ENCODE measurements at places on chromosomes 1 and 21.

- DNase-seq: no peak
Observed at GRCh38 chr1:170265234-170265633, 119.5 kb downstream of the NTMT2 start.

DNA sequence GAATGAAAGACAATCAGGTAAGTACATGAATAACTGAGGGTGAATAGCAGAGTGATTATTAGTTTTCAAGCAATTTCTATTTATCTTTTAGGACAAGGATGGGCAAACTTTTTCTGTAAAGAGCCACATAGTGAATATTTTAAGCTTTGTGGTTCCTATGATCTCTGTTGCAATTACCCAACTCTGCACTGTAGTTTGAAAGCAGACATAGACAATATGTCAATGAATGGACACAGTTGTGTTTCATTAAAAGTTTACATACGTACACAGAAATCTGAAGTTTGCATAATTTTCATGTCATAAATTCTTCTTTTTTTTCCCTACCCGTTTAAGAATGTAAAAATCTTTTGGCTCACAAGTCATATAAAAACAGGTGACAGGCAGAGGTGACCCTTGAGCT is 71.4 kb downstream of the ZNF281 start:
- DNase-seq: no peak

GRCh38 chr1:81811757-81812371 is 11.1 kb downstream of the ADGRL2 start:
- DNase-seq: no peak

DNA sequence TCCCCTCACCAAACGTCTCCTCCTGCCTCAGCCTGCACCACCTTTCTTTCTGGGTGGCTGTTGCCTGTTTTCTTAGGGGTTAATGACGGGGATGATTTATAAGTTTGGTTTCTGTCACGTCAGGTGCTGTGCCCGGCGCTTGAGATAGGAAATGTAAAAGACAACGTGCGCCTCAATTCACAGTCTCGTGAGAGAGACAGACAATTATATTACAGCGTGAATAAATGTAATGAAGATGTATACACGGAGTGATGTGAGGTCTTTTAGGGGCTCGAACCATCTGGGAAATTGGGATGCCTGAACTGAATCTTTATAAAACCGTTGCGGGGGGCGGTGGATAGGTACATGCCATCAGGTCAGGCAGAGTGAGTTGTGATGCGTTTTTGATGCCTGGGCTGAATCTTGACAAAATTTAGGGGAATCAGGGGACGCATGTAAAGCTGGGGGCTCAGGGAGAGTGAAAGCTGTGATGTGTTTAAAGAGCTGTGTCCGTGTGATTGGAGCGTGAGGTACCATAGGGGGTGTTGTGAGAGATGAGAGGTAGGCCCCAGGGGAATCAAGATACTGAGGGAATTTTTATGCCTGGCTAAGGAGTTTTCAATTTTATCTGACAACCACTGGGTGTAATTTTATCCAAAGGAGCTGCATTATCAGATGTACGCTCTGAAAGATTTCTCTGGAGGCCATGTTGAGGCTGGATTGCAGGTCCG is 831 bp downstream of the TIPRL start:
- no peak for DNase-seq

- no peak for DNase-seq
Observed at GRCh38 chr1:18667333-18667732, 36.7 kb downstream of the PAX7 start.

GRCh38 chr21:26966649-26967061 is 233 bp downstream of the ADAMTS5 start:
- no peak for DNase-seq

- DNase-seq: no peak
Observed at GRCh38 chr1:20634065-20634593, 871 bp downstream of the PINK1 start.

GRCh38 chr1:150179867-150180266 is 30.2 kb downstream of the PLEKHO1 start:
- DNase-seq: no peak

DNA sequence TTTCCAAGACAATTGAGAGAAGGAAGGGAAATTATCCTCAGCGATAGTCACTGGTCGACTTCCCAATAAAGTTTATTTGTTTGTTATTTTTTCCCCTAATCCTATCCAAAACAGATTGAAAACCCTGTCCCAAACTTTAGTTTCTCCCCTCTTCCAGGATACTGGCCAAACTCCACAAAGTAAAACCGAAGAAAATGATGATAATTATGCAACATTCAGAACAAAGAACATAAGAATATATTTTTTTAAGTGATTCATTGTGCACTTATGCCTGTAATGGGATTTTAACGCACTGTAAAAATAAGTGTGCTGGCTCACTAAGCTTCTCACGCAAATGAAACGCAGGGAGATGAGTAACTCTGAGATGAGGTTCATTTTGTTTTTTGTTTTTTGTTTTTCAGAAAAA is 6.0 kb downstream of the GLIS1 start:
- DNase-seq: no peak

- DNase-seq: no peak
Observed at GRCh38 chr1:198598796-198599321, 40.0 kb upstream of the PTPRC start.

GRCh38 chr1:160219062-160219929 is 14.1 kb downstream of the PEA15 start:
- DNase-seq: no peak

- DNase-seq: no peak
Observed at GRCh38 chr1:64553285-64553684, 83.4 kb downstream of the CACHD1 start.

DNA sequence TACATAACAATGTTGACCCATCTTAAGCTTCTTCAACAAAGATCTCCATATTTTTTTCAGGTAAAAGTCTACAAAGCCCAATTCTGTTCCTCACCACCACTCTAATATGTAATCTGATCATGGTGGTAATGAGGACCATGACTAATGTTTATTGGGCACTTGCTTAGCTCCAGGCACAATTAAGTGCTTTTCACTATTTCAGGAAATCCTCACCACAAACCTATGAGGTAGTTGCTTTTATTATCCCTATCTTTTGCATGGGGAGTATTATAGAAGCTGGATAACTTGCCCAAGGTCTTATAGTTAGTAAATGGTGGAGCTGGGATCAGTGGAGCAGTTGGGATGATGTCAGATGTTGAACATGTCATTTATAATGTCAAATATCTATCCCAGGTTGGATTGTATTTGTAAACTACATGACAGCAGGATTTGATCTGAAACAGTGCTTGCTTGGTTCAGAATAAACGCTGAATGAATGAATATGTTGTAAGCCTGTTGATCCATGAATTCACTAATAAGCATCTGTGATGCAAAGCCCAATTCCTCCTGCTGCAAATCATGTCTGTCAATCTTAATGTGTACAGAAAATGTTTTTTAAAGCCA is 283.3 kb upstream of the ST6GALNAC5 start:
- no peak for DNase-seq

GRCh38 chr1:74824497-74825107 is 91.7 kb downstream of the TYW3 start:
- DNase-seq: no peak

- no peak for DNase-seq
Observed at GRCh38 chr1:53296117-53296749, 31.6 kb downstream of the LRP8 start.

DNA sequence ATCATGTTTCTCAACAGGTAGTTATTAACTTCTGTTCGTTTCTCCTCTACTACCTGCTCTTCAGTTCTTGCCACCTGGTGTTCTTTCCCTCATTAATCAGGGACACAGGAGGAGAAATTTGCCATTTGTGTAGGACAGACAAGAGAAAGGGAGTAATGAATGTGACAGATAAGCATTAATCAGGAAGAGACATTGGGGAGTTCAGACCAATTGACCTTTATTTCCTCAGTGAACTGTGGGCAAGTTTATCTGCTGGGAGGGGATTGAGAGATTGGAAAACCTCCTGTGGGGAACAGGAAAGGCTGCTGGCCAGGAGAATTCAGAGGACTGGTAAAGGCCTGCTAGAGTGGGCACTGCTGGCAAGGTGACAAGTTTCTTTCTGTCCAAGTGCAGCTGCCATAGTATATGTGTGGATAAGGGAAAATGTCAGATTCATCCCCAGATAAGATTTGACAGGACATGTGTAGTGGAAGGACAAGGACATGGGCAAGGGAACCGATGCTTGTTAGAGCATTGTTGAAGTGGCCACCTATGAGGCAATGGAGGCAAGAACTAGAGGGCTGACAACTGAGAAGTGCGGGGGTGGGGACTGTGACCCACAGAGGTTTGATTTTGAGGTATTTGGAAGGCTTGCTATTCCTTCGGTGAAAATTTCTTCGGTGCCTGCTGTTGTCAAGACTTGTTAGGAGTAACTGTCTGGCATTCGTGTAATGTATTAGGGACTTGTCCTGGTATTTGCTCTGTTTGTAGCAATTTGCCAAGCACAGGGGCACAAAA is 12.6 kb downstream of the SZT2 start:
- DNase-seq: no peak

DNA sequence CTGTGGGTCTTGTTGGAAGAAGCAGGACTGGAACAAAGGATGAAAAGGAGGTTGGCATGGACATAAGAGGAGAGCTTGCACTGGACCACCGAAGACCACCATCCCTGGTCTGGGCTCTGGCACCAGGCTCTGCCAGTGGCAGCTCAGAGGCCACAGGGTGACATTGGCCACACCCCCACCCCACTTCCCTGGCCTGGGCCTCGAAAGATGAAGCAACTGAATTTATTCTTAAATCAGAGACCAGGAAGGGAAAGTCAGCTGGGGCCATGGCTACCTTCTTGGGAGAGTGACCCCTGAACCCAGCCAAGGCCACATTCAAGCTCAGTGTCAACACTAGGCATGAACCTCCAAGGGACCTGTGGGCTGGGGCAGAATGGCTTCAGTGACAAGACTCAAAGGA is 4.0 kb downstream of the KLHDC7A start:
- no peak for DNase-seq

- DNase-seq: no peak
Observed at GRCh38 chr1:61089338-61089737, 7.0 kb downstream of the NFIA start.

GRCh38 chr1:156781585-156782186 is 14.4 kb downstream of the PRCC start:
- no peak for DNase-seq

- DNase-seq: no peak
Observed at GRCh38 chr1:1758692-1759455, 19.4 kb downstream of the NADK start.

DNA sequence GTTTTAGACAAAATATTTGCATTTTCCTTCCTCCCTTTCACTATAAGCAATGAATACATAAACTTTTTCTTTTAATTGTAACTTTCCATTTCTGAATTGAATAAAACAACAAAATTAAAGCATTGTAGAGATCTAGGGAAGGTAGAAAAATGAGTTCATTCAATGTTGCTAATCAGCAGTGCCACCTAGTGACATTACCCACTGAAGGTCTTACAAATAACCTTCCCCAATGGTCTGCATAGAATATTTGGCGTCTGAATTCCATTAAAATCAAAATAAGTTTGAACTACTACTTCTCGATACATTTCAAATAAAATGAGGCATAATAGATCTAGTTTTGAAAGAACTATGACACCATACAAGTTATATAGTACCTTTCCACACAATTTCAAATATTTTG is 19.6 kb downstream of the FH start:
- DNase-seq: no peak

DNA sequence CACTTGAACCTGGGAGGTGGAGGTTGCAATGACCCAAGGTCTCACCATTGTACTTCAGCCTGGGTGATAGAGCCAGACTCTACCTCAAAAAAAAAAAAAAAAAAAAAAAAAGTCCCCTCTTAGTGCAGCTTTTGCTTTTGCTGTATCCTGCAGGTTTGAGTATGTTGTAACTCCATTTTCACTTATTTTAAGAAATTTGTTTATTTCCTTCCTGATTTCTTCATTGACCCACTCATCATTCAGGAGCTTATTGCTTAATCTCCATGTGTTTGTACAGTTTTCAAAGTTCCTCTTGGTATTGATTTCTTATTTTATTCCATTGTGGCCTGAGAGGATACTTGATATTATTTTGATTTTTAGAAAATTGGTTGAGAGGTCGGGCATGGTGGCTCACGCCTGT is 50.9 kb upstream of the AK4 start:
- no peak for DNase-seq

- DNase-seq: no peak
Observed at GRCh38 chr1:180594723-180595122, 36.0 kb downstream of the OVAAL start.

DNA sequence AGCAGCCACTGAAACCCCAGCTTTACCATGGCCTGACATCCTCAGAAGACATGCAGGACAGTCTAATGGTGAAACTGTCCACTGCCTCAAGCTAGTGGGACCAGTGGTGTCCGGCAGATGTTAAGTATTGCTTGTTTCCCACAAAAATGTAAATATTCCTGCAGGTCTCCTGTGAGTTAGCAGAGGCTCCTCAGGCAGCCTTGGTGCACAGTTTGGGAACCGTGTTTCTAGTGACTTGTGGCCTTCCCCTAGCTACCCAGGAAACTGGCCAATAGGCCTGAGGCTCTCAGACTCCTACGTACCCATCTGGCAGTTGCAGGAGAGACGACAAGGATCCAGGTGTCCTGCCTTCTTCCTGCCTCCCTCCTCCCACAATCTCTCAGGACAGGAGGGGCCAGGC is 142.4 kb downstream of the CAMTA1 start:
- DNase-seq: no peak

- DNase-seq: no peak
Observed at GRCh38 chr1:172727956-172728603, 69.2 kb downstream of the FASLG start.

- DNase-seq: no peak
Observed at GRCh38 chr1:236016782-236017400, 48.0 kb downstream of the NID1 start.

- DNase-seq: no peak
Observed at GRCh38 chr1:205211839-205212536, 486 bp upstream of the DSTYK start.

- no peak for DNase-seq
Observed at GRCh38 chr1:37764888-37765441, at the start of gene EPHA10. EPHA10 (minus strand) TSS chr1:37765120; CDS start chr1:37765066, 54 bp downstream.

DNA sequence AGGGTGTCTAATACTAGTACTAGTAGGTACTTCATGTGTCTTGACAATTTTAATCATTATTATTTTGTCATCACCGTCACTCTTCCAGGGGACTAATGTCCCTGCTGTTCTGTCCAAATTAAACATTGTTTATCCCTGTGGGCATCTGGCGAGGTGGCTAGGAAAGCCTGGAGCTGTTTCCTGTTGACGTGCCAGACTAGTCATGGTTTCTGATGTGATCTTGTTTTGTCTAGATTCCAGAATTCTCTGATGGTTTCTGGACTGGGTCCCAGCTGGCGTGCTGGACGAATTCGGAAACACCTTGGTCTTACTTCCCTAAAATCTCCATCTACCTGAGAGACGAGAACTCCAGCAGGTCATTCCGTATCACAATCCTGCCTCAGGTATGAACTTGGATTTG is 66.1 kb upstream of the FAM3B start:
- DNase-seq: no peak

GRCh38 chr1:79052829-79053449 is 46.4 kb upstream of the ADGRL4 start:
- no peak for DNase-seq

Data from activated CD8-positive, alpha-beta memory T cell treated with anti-CD3 and anti-CD28 coated beads, Interleukin-2, amount 50 U/mL, for 4 hours (primary cell).